ENCODE measurements at places on chromosomes 13 and 19.

DNA sequence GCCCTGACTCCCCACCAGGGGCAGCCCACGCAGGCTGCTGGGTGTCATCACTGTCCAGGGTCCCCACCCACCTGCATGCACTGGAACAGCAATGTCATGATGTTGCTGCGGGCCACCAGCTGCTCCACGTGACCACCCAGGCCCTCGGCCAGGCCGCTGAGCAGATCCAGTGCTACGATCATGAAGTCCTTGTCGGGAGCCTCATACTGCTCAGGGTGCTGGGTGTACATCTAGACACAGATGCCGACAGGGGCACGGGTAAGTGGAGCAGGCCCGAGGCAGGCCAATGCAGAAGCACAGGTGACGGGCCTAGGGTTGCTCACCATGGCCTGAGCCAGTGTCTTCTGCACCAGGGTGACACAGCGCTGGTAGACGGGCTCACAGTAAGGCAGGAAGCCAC, 8.7 kb upstream of the FBXW9 start:
- no peak for DNase-seq

DNA sequence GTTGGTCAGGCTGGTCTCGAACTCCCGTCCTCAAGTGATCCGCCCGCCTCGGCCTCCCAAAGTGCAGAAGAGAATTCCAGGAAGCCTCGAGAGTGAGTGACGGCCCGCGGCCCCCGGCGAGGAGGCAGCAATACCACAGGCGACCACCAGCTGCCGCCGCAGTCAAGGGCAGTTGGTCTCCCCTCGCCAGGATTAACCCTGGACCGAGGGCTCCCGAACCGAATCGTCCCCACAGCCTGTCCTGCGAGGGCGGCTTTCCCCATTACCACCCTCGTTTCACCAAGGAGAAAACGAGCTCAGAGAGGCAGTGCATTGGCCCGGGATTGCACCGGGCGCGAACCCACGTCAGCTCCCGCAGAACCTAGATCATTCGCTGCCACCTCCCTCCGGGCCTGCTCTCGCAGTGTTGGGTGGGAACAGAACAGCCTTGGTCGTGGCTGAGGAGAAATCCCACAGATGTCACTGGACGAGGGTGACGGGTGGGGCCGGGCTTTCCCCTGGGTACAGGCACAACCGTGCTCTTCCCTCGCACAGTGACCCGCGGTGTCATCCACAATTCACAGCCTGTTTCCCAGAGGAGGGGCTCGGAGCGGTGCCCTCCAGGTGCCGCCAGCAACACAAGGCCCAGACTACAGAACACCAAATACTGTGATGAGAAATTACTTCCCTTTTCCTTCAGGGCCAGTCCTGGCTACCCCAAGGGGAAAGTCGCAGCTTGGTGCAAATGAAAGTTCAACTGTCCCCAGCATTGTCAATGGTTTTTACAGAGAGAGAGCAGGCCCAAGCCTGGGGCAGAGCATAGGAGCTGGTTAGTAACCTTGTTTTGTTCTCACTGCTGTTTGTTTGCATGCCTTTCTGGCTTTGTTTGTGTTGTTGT, 24.8 kb downstream of the C2CD4C start:
- peak; percentile 30 for DNase-seq

GRCh38 chr13:109272595-109273325, 513.6 kb downstream of the IRS2 start:
- no peak for DNase-seq

DNA sequence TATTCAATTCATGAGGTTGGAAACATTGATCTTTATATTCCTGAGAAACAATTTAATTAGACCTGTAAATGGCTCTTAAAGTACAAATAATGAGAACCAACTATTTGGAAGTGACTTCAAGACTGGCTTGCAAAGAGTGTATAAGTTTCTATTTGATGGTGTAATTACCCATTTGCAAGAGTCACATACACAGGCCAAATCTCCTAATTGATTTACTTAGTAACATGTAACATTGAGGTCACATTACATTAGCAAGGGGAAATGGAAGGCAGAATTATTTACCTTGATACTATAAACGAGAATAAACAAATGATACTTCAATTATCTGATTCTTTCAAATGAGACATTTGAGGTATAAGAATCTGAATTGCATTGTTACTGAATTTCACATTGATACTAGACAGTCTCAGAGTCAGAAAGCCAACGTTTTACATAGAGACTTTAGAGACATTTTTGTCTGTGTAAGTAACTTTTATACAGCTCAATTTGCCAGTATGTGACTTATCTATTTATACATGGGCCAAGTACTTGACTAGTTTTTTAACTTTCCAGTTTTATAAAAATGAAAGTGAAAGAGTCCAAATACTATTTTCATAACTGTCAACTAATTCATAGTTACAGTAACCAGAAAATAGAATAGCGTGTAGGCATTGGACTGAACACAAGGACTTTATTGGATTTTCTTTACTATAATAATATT, 95.6 kb upstream of the RFC3 start:
- no peak for DNase-seq

GRCh38 chr13:99363949-99364348, 56.8 kb upstream of the GPR183 start:
- DNase-seq: no peak

DNA sequence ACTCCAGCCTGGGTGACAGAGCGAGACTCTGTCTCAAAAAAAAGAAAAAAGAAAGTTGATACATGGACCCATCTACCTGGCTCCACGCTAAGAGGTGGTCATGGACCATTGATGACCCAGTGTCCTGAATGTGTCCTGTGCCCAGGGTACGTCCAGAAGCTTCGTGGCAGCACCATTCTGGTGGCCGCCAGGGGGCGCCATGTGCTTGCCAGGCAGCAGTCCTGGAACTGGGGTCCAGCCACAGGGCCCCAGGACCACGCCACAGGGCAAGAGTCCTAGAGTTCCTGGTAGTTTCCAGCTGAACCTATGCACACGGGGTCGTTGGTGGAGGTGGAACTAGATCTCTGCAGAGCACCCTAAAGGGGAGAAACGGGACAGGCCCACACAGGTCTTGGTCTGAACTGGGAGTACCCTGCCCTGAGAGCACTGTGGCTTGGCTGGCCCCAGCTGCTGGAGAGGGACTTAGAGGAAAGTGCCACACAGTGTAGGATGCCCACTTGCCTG, 19.9 kb upstream of the FBXO27 start:
- DNase-seq: peak; percentile 59

GRCh38 chr13:54657588-54657987, 1629.0 kb downstream of the OLFM4 start:
- no peak for DNase-seq

GRCh38 chr19:45526143-45526542, 18.9 kb downstream of the VASP start:
- DNase-seq: no peak

GRCh38 chr19:49746206-49746958, 16.7 kb downstream of the TSKS start:
- DNase-seq: peak; percentile 6

DNA sequence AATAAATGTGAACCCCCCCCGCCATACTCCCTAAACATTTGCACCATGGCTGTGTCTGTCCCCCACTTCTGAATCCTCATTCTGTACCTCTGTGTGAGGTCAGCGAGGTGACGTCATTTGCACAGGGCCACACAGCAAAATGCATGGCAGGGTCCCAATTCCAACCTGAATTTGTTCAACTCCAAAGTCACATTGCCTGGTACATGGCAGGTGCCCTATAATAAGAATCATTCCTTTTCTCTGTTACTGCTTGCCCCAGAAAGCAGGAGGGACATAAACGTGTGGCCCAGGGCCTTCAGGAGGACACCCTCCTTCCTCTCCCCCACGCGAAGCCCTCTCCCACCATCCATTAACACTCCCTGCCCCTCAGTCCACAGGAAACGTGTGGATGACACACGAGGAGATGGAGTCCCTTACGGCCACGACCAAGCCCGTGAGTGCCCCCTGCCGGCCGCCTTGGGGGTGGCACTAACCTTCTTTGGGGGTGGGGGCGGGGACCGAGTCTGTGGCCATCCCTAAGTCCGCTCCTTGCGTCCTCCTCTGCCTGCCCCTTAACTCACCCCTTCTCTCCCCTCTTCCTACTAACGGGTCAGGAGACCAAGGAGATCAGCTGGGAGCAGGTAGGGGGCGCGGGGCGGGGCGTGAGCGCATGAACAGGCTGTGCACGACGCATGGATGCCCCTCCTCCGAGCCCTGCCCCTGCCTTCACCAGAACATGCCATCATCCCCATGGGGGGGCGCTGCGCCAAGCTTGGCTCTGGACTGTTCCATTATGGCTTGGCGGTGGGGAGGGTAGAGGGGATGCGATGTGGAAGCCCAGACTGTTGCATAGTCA, 9.4 kb downstream of the HRC start:
- DNase-seq: peak; percentile 80

GRCh38 chr19:5811117-5811516, 6.2 kb downstream of the NRTN start:
- no peak for DNase-seq

DNA sequence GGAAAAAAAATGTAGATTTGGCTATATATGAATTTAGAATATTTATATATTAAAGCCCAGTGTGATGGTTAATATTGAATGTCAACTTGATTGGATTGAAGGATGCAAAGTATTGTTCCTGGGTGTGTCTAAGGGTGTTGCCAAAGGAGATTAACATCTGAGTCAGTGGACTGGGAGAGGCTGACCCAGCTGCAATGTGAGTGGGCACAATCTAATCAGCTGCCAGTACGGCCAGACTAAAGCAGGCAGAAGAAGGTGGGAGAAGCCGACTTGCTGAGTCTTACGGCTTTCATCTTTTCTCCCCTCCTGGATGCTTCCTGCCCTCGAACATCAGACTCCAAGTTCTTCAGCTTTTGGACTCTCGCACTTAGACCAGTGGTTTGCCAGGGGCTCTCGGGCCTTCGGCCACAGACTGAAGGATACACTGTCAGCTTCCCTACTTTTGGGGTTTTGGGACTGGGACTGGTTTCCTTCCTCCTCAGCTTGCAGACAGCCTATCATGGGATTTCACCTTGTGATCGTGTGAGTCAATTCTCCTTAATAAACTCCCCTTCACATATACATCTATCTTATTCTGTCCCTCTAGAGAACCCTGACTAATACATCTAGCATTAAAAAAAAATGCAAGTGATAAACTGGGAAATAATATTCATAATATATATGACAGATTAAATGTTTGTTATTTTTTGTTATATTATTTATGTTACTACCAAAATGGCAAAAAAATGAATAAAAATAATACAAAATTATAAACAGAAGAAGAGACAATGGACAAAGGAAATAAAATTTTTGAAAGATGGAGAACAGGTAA, 122.4 kb downstream of the DLEU7 start:
- no peak for DNase-seq

DNA sequence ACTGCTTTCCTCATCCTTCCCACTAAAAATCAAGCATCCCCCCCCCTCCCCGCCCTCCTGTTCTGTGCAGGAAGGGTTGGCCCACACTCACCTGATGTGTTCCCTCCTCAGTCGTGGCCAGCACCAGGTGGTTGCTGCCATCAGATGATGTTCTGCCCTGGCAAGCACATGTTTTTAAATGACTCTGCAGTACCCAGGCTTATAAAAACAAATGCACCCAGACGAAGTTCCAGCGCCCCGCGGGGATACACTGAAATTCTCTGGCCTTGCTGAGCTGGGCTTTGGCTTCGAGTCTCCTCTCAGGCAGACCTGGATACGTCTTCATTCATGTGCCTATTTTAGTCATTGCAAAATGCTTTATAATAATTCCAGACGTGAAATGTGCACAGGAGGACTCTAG, 316.3 kb downstream of the DLEU7 start:
- no peak for DNase-seq

DNA sequence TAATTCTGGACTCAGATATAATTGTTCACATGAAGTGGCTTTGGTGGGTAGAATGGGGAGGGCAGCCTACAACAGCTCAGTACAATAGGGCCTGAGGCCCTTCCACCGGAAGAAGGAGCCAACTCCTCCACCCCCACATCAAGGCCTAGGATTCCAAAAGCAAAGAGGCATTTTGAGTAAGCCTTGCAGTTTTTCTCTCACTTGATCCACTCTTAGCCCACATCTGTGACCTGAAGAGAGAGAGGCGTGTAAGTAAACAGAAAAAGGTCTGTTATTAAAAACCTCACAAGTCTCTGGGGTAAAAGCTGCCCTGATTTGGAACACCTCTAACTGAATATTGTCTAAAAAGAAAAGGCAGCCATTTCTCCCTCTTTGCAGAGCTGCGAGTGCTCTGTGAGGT, 214.1 kb upstream of the KL start:
- no peak for DNase-seq

All from CD8-positive, alpha-beta T cell (primary cell).